ENCODE measurements at places on chromosomes 7 and 10.
A peak's percentile ranks its signal among the peaks of the same experiment; 100 is the strongest.

DNA sequence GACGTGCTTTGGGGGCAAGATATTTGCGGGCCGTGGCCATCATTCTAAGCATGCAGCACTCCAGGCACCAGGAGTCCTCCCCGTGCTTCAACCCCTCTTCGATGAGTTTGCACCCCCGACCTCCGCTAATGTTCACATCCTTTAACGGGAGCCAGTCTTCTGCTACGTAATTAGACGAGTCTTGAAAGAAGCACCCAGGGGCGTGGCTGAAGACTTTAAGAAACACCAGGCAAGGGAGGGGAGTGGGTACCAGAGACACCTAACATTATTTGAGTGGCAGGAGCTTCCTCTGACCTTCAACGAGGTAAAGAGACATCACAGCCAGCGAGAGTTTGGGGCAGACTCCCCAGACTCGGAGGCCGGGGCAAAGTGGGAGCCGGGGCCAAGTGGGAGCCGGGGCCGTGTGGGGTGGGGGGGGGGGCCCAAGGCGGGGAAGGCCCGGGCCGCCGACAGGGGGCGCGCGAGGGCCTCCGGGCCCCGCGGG lies 31.1 kb upstream of the TOMM7 start:
- no peak for DNase-seq

- no peak for DNase-seq
Measured at GRCh38 chr7:2460641-2461040, 15.6 kb downstream of the GRIFIN start.

DNA sequence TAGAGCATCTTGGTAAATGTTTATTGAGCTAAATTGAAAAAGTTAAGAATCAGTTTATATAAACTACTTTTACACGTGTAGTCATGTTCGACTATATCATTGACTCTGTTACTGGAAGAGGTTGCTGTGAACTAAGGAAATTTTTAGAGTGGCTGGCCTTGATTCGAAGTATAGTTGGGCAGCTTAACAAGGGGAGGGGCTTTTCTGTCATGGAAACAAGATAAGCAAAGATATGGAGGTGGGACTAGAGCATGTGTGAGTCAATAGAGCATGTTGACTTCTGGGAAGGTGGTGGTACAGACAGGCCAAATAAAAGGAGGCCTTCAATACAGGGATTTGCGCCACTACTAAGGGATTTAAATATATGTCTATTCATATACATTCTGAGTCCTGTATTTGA lies 7.6 kb downstream of the ATP5F1C start:
- no peak for DNase-seq

GRCh38 chr7:97064972-97065587 lies 40.4 kb upstream of the DLX5 start:
- DNase-seq, result no peak

DNA sequence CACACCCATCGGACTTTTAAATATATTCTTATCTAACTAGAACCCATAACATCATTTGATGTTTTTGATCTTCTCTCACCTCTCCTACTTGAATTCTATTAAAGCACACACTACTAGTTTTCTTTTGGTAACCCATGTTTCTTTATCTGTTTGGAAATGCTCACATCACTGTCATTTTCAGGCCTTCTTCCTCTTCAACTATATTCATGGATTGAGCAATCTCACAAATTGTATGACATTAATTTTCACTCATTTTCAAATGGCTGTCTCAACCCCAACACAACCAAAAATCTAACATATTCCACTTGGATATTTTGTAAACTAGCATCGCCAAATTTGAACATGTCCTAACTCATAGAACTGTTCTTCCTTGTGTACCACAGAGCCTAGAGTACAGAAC lies 488.0 kb upstream of the SEMA3A start:
- no peak for DNase-seq

DNA sequence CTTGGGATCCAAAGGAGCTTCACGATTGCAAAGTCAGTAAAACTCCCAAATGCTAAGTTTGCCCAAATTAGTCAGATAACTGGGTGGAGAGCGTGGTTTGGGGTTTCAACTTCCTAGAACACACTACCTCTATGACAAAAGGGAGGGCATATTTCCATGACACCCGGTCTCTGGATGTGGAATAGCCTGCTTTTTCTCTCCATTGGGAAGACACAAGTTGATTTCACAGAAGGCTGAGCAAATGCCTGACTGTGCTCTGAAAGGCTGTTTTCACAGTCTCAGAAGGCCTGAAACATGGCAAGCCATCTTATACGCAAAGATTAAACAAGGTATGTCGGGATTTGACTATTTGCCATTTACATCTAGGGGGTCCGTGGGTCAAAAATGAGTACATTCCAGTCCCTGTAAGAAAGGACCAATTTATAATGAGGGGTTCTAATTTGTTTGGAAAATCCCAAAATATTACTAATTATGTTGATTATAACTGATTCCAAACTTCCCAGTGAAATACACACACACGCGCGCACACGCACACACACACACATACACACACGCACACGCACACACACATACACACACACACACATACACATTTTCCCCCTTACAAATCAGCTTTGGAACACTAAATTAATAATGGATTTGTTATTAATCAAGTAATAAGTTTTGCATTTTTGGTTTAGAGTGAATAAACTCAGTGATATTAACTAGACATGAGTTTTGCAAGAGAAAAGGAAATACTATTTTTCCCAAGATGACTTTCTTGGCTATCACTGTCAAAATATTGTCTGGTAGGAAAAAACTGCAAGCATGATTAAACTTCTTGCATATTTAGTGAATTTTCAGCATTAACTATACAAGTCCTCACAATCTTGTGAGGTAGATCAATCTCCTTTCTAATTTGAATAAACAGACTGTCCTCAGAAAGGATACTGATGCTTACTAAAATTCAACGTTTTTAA lies 105.0 kb downstream of the PRTFDC1 start:
- DNase-seq, result no peak

- no peak for DNase-seq
Measured at GRCh38 chr10:66931340-66931948, 5.6 kb downstream of the LRRTM3 start.

DNA sequence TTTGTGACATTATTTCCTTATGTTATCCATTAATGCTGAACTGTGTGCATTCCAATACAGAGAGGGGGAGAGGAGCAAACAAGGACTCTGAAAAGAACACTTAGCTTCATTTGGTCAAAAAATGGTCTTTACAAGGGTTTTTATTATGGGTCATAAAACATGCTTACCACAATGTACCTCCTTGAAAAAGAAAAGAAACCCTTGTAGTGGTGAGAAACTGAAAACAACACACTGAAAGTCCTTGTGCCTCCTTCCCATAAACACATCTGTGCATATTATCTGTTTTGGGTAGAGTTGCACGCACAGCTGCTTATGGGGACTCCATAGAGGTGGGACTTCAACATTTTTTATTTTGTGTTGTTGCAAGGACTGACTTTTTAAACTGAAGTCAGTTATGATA lies 98.7 kb downstream of the CDK6 start:
- DNase-seq, result no peak

GRCh38 chr10:104268713-104269645 lies at the start of gene GSTO2:
Gene GSTO2, plus strand, starts transcription at chr10:104269184. Its CDS starts 5,732 bp downstream, at chr10:104274916.
- DNase-seq, result peak; percentile 99

- DNase-seq, result no peak
Measured at GRCh38 chr7:7272294-7272693, 90.0 kb downstream of the C1GALT1 start.

All from activated effector memory CD4-positive, alpha-beta T cell treated with anti-CD3 and anti-CD28 coated beads, Interleukin-2, amount 50 U/mL, for 16 hours (primary cell).